ENCODE measurements at places on chromosomes 3 and 15.
A peak's percentile ranks its signal among the peaks of the same experiment; 100 is the strongest.

DNA sequence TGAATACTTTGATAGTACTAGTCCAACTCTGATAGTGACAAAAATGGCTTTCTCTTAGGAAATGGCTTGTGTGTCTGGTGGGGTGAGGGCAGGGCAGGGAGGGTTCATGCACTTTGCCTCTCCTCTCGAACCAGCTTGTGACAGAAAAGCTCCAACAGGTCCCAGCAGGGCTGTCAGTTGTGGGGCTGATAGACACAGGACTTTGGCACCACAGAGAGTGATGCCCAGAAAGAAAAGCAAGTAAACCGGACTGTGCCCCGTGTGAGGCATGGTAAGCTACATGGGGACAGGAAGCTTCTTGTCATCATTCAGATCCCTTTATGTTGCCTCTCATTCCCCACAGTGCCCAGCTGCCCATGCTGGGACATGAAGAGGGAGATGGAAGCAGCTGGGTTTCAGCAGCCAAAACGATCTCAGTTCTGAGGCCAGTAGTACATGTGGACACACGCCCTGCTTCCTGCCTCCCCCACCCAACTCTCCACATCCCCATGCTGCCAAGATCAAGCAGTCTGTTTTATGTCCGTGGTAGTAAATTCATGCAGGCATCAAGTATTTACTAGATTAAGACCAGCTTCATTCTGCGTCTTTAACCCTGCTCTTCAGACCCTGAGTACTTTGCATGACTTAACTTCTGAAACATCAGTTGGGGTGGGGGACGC lies 29.7 kb upstream of the LIPC start:
- no peak for DNase-seq

DNA sequence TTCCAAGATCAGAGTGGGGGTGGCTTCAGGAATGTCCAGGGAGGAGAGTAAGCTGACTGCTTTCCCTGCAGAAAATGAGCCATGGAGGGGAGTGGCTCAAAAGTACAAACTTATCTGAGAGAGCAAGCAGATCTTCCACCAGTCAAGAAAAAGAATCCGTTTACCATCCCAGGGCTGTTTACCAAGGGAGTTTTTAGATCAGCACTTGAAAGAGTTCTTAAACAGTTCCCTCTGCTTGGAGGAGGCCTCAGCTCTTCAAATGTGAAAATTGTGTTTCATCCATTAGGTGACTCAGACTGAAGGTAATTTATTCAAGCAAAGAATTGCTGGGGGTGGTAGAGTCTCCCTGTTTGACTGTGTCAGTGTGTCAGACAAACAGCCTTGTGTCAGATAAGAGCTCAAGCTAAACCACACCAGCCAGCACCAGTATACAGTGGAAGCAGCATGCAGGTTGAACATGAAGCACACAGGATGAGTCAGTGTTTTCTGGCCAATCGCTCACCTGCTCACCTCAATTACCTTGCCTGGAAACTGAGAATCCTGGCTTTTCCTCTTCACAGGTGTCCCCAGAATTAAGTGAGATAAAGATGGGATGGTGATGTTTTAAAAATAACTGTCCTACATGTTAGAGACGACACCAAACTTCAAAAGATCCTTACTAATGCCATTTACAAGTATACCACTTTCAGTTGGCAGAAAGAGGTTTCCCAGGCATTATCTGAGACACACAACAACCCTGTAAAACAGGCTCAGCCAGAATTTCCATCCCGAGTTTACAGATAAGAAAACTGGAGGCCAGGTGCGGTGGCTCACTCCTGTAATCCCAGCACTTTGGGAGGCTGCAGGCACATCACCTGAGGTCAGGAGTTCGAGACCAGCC lies 21.7 kb downstream of the SH3BP5 start:
- DNase-seq, result peak; percentile 71

DNA sequence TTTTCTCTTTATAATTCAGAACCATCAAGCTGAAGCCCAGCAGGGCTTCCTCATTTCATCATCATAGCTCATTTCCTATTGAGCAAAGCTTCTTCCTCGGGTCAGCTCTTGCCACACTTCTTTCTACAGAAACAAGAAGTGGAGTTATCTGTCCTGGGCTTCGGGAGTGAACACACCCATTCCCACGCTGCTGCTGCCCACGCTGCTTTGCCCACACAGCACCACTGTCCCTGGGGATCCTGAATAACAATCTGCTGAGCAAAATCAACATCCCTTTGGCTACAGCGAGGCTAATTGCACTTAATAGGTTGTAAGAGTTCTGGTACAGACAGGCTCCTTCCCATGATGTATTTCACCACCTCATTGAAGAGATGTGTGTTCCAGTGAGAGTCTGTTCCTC lies 23.7 kb downstream of the CEP19 start:
- peak; percentile 24 for DNase-seq

DNA sequence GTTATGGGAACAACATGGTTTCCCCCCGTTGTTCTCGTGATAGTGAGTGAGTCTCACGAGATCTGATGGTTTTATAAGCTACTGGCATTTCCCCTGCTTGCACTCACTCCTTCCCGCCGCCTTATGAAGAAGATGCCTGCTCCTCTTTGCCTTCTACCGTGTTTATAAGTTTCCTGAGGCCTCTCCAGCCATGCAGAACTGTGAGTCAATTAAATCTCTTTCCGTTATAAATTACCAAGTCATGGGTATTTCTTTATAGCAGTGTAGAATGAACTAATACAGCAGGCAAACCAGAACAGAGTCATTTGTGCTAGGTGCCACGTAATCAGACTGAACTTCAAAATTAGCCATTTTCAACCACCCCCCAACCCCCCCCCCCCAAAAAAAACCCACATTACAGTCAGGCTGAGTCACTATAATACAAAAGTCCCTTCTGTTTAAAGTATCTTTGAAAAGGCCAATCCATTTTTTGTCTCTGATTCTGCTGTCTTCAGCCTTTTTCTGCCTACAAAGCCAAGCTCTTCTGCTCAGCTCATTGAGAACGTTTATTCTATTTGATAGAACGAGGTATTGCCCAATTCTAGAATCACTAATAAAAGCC lies 4.1 kb downstream of the OR4F6 start:
- DNase-seq, result peak; percentile 71

- DNase-seq, result no peak
These were observed 86.5 kb downstream of the PRICKLE2 start for GRCh38 chr3:64138656-64139375.

DNA sequence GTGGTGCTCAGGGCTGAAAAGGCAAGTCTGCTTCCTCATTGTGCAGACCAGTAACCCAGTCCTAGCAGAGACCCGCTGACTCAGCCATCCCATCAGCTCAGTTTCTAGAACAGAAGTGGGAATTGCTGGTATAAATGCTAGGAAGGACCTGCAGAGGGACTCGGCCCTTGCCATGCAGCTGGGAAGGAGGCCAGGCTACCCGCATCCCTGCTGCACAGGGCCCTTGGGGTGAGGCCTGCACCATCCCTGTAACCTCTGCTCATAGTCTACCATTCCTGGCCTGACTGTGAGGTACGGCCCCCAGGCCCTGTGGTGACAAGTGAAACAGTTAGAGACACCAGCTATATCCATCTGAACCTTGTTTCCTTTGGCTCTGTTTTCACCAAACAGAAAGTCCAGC lies 23.5 kb downstream of the RAB6B start:
- DNase-seq, result no peak

DNA sequence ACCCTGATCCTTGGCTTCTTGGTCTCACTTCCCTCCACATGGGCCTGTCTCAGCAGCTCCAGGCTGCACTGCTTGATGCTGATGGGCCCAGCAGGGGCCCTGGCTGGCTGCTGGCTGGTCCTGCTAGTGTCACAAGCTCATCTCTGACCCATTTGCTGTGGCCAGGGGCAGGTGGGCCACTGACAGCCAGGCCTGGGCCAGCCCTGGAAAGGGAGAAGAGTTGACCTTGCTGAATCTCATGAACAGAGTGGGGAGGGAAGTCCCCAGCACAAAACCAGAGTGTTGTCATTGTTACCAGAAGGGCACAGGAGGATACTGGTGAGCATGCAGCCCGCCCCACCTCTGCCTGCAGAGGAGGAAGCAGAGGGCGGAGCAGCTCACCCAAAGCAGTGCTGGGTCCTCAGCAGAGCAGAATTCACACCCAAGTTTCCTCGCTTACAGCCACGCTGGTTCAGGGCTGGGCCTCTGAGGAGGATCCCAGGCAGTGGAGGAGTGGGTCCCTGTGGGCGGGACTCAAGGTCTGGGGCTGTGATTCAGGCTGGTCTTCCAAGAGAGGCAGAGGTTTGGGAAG lies 7.6 kb upstream of the KLF15 start:
- DNase-seq, result no peak

All from fibroblast of skin of abdomen (primary cell).